ENCODE measurements at places on chromosomes 6 and 20.

- no peak for DNase-seq
Measured at GRCh38 chr6:97819710-97820109, 536.7 kb upstream of the MMS22L start.

DNA sequence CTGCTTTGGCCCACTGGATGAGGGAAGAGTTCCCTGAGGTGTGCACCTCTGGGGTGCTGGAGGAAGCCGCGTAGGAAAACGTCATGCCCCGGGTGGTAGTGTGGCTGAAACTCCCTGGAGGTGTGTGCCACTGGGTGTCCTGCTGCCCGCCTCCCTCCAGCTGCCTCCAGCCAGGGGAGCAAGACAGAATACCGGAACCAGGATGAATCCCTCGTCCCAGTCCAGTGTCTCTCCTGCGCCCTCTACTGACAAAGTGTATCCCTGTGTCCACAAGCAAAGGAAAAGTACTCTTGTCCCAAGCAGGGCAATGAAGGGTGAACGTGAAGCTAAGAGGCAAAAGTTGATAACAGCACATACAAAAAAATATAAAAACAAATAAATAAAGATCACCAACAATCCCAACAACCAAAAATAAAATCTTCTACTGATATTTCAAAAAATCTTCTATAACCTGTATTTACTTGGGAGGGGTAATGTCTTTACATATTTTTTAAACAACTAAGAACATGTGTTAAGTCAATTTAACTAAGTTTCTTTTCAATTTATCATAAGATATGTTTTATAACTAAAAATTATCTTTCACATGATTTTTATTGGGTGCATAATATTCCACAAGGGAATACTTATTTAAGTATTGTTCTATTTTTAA, 437.6 kb downstream of the MAFB start:
- DNase-seq, result no peak

- no peak for DNase-seq
Measured at GRCh38 chr6:90100059-90100665, 196.5 kb downstream of the BACH2 start.

DNA sequence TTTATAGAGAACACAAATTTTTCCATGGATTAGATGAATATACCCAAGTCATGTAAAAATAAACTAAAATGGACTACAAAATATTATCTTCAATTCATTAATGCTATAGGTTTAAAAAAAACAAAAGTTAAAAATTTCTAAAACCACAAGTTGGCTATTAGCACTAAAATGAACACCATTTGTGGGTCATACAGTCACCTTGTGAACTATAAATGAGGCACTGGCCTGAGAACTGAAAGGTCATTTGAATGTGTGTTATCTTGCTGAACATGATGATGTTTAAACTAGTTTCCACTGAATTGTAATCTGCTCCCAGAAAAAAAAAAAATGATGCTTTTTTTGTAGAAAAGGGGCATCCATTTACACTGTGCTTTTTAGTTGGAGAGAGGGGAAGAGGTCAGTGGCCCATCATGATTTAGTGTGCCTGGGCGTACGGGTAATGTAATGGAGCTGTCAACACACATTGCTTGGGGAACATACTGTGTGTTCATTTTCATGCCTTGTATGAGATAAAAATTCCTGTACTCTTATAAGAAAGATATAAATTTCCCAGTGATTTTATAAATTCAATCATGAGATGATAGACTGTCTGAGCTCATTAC, 96.6 kb upstream of the FKBP1C start:
- DNase-seq, result no peak

GRCh38 chr6:157714153-157714490, 108.9 kb upstream of the SNX9 start:
- DNase-seq, result no peak

DNA sequence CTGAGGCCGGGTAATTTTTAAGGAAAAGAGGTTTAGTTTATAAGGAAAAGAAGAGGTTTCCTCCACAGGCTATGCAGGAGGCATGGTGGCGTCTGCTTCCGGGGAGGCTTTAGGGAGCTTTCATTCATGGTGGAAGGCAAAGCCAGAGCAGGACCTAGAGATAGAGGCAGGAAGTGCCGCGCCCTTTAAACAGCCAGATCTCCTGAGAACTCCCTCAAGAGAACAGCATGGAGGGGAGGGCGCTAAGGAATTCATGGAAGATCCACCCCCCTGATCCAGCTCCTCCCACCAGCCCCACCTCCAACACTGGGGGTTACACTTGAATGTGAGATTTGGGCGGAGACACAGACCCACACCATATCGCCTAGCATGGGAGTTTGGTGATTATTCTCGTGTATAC, 13.9 kb upstream of the DACT2 start:
- no peak for DNase-seq

GRCh38 chr6:116476002-116476678, 15.0 kb downstream of the CALHM6 start:
- peak; percentile 66 for DNase-seq

DNA sequence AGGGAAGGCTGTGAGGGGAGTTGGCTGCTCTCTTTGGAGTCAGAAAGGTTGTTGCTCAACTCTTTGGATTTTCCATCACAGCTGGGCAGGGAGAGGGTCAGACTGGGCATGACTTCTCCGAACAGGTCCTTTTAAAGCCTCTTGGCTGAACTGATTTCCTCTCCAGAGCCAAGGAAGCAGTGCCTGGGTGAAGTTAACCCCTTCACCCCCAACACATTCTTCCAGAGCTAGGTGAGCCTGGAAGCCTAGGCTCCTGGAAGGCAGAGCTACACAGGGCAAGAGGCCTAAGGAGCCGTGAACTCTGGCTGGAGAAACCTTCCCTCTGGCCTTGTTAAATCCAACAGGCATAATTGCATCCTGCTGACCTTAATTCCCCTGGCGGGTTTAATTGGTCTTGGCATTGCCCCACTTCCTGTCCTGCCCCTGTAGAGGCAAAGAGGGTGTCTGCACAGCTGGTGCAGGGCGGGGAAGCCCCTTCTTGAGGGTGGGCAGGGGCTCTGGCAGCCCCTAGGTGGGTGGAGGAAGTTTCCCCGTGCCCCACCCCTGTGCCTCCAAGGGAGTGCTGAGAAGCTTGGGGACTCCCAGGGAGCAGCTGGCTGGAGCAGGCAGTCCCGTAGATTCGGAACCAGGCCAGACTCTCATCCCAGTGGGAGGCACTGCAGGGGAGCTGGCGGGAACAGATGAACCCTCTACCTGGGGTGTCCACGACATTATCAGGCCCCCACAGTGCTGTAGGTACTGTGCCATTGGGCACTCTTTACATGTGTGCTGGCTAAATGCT, 3.6 kb upstream of the MYLK2 start:
- DNase-seq, result no peak

DNA sequence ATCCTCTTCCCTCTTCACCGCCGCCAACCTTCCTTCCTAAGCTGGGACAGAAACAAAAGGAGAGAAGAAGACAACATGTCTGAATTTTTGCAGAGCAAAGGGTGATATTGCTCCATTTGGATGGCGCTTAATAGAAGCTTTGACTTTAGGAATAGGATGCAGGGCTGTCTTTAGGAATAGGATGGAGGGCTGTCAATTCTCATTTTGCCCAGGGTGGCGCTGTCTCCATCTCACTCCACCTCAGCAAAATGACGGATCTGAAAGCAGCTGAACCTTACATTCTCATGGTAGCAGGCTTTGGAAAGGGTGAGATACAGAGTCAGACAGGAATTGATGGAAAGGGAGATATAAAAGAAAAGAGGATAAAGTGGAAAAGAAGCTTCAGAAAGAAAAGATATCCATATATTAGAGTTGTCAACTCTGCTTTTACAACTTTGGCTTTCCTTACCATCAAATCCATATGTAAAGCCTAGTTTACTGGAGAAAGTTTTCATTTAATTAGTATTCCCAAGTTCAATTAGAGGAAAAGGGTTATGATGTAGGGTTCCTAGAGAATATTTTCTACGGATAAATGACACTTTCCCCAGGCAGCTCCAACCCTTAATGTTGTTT, 2.4 kb downstream of the MTCL3 start:
- DNase-seq, result peak; percentile 55

Measured in suppressor macrophage (primary cell).